ENCODE measurements at places on chromosomes 6 and 20.

DNA sequence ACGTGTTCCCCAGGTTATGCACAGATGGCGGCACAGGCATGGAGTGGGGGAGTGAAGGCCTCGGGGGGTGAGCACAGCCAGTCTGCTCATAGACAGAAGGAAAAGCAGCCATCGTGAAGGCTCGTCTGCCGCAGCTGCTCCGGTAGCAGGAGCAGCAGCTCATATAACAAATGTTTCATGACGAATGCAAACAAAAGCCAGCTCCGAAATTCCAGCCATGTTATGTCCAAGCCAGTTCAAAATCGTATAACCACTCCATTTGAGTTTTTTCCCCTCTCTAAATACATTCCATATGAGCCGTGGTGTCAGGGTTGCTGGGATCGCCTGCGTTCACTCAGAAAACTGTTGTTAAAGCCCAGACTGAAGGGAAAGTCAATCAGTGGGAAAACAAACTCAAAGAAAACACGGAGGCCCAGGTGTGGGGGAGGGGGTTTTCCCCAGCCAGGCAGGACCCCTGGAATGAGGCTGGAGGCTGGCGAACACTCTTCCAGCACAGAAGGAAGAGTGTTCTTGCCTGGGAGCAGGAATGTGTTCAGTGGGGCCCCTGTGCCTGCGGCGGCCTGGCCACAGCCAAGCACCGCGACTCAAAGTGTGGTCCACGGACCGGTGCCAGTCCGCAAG lies 280.4 kb upstream of the TAB2 start:
- no peak for DNase-seq

DNA sequence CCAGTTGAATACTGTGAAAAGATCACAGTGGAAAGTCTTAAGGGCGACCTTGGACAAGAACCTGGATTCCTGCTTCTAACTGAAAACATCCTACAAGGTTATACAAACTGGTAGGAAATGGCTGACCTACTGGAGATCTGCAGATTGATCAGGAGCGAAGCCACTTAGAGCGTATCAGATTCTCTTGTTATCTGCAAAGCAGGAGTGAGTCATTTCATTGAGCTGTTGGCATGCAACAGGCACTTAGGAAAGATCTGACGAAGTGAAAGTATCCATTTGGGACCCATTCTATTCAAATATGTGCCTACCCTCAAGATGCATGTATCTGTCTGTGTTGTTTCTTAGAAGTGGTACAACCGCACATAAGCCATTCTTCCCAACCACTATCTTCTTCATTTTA lies 131.2 kb upstream of the RIN2 start:
- no peak for DNase-seq

GRCh38 chr6:13163161-13163944 lies 165.0 kb downstream of the TBC1D7 start:
- no peak for DNase-seq

- DNase-seq, result no peak
Measured at GRCh38 chr6:37485291-37485702, 14.4 kb downstream of the CCDC167 start.

DNA sequence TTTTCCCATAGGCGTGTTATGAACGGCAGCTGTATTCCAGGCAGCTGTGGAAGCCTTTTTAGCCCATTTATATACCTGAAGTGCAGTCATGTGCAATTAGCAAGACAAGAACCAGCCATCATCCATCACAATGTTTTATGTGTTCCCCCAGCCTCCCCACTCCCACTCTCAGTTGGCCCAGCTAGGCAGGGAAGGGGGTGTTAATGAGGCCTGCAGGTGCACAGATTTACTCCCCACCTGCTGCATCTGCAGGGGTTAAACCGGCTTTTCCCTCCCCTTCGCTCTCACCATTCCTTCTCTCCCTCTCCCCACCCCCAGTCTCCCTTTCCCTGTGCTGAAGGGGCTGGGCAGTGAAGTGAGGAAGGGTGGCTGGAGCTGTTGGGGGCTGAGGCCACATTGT lies 149.8 kb upstream of the AKAP12 start:
- no peak for DNase-seq
